ENCODE measurements at places on chromosomes 5 and 9.

DNA sequence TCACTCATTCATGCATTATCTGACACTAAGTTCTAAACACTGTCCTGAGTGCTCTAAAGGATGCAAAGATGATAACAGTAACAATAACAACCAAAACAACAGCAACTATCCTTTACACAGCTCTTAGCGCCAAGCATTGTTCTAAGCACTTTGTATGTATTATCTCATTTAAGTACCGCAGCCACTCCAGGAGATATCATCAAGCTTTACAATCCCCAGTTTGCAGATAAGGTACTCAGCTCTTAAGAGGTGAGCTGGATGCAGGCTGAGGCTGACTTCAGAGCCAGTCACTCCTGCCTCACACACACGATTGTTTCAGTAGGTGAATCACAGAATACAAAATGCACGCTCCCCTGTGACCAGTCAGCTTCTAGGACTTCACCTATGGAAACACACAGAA is 141.8 kb downstream of the PAX5 start:
- no peak for DNase-seq

- DNase-seq, result no peak
Observed at GRCh38 chr9:105320568-105320967, 76.1 kb downstream of the SLC44A1 start.

DNA sequence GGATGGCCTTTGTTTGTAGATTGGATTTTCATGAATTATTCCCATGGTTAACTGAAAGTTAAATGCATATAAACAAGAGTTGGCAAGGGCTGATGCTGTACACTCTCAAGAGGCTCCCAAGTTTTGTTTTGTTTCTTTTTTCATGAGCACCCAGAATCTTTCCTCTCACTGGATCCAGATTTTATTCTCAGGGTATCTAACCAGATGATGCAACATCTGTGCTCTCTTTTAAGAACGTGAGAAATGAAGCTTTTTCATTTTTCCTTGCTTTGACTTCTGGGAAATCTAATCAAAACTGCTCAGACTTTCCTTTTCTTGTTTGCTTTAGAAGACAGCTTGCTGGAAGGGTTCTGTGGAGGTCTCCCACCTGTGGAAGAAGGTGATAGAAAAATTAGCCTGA is 142.7 kb upstream of the SLC12A2 start:
- no peak for DNase-seq

DNA sequence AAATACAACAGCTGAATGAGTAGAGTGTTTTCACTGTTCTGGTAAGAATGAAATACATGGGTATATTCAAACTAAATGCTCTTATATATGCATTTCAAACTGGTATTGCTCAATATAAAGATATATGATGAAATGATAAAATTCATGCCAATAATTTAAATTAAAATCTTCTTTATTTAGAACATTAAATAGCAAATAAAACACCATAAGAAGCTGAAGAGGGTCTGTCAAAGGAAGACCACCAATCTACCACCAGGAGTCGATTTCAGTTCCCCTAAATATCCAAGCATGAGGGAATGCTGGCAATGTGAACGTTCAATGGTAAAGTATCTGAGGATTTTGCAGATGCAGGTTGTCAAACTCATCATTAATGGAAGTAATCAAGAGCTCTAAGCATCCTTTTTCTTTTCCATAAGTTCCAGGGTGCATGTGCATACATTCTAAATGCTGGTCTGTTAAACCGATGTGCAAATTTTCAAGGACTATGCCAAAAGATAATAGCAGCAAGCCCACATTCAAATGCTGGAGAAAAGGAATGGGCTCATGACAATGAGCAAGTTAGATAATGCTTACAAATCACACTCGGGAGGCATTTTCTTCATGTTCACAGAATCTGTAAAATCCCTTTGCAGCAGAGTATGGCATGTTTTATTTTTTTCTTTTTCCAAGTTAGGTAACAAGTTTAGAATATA is 118.8 kb upstream of the MTAP start:
- no peak for DNase-seq

GRCh38 chr5:113367586-113367985 is 67.2 kb downstream of the TSSK1B start:
- no peak for DNase-seq

GRCh38 chr5:180815293-180815917 is 12.8 kb upstream of the MGAT1 start:
- no peak for DNase-seq

DNA sequence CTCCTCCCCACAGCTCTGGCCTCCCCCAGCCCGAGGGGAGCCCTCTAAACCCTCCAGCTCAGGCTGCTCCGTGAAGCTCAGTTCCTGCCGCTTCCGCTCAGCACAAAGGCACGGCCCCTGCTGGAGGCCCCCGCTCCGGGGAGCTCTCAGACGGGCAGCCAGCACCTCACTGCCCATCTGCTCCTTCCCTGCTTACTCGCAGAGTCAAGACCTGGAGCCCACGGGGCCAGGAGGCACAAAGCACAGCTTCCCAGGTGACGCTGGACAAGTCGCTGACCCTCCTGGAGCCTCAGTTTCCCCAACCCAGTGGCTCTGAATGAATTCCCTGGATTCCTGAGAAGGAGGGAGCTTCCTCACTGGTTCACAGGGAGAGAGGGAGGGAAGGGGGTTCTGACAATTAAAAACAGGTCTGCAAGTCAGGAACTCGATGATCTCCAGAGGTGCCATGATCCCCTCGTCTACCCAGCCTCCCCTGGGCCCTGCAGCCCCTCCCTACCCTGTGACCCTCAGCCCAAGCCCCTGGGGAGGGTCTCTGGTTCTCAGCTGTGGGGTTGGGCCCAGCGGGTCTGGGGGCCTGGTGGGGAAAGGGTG is 36.2 kb downstream of the VAV2 start:
- no peak for DNase-seq

All from amniotic stem cell (primary cell).